Right renal pelvis (tissue), 4 donors: ENCODE measurements at places on chromosomes 4 and X.

DNA sequence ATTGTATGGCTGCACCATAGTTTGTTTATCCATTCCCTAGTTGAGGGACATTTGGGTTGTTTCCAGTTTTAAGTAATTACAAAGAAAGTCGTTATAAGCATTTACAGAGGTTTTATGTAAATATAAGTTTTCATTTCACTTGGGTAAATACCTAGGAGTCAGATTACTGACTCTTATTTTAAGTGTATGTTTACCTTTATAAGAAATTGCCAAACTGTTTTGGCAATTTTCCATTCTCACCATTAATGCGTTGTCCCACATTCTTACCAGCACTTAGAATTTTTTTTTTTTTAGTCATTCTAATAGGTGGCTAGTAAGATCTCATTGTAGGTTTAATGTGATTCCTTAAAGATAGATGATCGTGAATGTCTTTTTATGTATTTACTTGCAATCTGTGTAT lies 121.5 kb upstream of the NR3C2 start:
- DNase-seq, result no peak

- DNase-seq, result no peak
Measured at GRCh38 chr4:180812783-180813182, 1430.4 kb upstream of the TENM3 start.

DNA sequence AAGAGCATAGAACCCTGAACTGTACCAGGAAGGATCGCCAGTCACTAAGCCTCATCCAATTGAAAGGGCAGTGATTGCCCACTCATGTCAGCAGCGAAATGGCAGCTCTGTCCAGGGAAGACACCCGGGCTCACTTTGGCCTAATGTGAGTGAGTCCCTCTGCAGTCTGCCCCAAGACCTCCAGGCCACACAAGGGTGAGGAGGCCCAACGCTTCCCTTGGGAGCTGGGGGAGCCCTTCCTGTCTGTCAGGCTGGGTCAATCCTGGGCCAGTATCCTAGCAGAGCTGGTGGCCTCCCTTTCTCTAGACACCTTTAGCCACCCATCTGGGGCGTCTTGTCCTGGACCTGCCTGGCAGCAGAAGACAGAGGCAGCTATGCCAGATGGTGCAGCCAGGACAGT lies 39.6 kb upstream of the GPC4 start:
- no peak for DNase-seq

DNA sequence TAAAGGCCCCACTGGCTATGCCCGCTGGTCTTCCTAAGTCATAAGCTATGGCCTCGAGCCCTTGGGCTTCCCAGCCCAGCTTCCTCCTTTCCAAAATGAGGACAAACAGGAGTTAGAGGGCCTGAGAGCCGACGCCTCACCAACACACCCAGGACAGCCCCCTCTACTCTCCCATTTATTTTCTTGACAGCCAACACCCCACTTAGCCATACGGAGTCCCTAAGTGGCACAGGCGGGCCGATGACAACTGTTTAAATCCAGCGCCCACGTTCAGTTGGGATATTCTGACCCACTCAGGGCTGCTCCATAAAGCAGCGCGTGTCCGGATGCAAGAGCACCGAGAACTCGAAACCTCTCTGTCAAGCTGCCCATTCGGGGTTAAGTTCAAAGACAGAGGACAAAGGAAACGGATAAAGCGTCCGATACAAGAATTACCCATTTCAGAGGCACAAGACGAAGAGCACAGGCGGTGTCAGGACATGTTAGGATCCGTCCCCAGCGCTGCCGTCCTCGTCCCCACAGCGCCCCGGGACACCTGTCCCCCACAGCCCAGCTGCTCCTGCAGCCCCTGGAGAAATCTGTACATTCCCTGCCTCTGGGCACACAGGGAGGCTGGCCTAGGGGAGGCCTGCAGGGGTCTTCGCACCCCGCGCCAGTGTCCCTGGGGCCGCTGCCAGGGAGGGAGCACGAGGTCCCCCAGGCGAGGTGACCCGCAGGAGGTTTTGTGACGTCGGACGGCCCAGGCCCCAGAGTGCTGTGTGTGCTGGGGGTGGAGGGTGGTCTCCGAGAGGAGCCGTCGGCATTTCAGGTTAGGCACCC lies 1.2 kb downstream of the PRKX start:
- DNase-seq, result no peak

- no peak for DNase-seq
Measured at GRCh38 chrX:94455782-94456181, 781.8 kb downstream of the FAM133A start.

DNA sequence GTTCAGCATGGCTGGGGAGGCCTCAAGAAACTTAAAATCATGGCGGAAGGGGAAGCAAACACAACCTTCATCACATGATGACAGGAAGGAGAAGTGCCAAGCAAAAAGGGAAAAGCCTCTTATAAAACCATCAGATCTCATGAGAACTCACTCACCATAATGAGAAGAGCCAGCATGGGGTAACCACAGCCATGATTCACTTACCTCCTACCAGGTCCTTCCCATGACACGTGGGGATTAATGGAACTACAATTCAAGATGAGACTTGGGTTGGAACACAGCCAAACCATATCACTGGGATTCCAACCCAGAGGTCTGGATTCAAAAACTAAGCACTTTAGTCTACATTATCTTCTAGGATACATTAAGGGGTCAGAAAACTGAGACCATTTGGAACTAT lies 609.6 kb upstream of the SPANXN1 start:
- DNase-seq, result no peak

DNA sequence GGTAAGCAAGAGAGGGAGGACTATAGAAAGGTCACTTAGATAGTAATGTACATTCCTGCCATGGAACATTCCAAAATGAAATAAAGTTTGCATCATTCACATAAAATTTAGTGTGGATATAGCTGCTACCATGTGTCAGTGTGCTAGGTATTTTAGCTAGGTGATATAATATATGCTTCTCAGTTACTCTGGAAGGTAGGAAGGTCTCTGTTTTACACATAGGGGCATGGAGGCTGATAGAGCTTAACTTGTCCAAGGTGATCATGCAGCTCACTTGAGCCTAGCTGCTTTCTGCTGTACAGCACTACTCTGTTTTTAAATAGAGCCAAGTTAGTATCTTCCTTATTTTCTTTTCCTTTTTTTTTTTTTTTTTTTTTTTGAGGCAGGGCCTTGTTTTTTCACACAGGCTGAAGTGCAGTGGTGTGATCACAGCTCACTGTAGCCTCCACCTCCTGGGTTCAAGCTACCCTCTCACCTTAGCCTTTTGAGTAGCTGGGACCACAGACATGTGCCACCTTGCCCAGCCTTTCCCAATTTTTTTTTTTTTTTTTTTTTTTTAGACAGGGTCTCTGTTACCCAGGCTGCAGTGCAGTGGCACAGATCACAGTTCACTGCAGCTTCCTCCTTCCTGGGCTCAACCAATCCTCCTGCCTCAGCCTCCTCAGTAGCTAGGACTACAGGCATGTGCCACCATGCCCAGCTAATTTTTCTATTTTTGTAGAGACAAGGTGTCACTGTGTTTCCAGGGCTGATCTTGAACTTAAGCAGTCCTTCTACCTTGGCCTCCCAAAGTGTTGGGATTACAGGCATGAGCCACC lies 10.4 kb downstream of the AFF1 start:
- no peak for DNase-seq

GRCh38 chrX:4379071-4379470 lies 665.6 kb upstream of the PRKX start:
- DNase-seq, result no peak

GRCh38 chrX:38847206-38847902 lies 46.1 kb downstream of the MID1IP1 start:
- DNase-seq, result no peak

DNA sequence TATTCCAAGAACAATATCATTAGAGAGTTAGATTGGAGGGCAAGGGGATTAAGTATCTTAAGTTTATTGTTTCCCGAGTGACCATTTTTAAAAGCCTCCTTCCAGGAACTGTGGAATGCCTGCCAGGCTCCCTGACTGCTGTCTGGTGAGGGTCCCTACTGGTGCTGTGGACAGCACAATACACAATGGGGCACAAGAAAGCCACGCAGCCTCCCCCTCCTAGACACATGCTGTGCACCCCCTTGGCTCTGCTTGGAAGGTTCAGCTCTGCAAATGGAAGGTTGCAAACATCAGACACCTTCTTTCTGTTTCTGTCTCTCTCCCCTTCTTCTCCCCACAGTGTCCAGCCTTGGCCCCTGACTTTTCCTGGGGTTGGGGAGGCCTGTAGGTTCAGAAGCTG lies 153.2 kb downstream of the SHROOM3 start:
- no peak for DNase-seq

DNA sequence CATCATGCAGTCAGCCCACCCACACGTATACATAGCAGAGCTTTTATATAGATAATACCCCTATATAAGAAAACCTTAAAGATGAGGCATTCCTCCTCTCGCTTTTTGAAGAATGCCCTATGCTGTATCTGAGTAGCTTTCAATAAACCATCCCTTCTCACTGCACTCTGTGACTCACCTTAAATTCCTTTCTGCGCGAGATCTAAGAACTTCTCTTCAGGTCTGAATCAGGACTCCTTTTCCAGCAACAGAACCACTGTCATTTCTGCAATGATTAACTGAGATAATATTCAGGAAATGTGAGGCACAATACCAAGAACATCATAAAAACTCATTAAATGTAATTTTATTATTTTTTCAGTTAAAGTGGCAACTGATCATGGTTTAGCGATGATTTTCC lies 76.4 kb upstream of the DCLK2 start:
- DNase-seq, result no peak

- no peak for DNase-seq
Measured at GRCh38 chrX:9163214-9163709, 129.3 kb upstream of the FAM9B start.

DNA sequence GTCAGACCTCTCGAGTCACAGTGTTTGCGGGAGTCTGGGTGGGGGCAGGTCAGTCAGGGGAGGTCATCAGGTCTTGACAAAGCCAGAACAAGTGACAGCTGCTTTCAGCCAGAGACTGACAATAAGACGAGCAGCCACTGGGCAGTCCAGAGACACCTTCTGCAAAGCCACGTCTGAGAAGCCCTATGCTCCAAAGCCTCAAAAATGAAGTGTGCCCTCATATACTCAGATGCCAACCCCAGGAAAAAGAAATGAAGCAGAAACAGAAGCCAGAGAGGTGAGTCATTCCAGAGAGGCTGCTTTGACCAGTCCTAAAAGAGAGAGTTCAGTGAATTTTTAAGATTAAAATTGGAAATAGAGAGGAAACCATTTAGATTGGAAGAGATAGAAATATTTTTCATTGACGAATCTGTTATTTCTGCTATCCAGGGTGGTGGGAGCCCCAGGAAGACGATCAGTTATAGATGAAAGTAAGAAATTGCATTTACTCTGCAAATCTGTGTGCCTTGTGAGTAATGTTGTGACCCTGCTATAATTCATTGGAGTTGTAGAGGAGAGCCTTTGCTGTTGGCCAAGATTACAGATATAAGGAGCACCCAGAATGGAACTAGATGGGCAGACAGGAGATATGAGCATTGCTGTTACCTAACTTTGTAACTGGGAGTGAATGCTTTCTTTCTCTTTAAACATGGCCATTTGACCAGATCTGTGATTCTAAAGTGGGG lies 77.9 kb downstream of the LRRC66 start:
- DNase-seq, result no peak

DNA sequence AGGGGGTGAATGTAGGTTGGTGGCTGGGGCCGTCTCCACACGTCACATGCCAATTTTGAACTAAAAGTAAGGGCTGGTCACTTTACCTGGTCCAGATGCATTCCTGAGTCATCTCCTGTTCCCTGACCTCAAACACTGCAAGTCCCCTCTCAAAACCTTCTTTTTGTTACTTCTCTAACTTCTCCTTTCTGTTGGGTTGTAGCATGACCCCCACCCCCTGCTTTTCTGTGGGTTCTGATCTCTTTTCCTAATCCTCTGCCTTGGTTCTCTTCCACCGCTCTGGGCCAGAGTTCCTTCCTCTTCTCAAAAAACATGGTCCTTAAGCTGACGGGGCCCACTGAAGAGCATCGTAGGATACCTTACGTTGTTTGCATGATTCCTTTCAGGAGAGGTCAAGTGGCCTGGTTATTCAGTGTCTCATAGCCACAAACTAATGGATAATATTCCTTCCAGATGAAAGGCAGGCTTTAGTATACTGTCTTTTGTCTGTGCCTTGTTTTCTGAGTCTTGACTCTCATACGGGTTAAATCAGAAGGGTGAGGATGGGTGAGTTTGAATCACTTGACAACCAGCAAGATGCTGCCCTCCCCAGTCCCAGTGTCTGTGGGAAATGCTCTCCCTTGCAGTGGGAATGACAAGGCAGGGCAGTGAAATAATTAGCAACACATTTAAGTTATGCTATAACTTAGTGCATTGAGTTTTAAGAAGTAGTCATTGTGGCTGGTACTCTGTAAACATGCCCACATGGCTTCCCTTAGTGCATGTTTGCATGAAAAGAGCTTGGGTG lies 15.1 kb downstream of the SMS start:
- DNase-seq, result no peak

GRCh38 chrX:152831391-152831790 lies 528 bp downstream of the NSDHL start:
- DNase-seq, result no peak

- no peak for DNase-seq
Measured at GRCh38 chr4:81130569-81130968, 84.5 kb downstream of the PRKG2 start.
